Sigmoid colon (tissue), 7 donors: ENCODE measurements at places on chromosomes 6 and 20. TPM values are rescaled to one million over a fixed set of nuclear protein-coding genes. Genes with fewer than 3 reads are reported as not detected.

DNA sequence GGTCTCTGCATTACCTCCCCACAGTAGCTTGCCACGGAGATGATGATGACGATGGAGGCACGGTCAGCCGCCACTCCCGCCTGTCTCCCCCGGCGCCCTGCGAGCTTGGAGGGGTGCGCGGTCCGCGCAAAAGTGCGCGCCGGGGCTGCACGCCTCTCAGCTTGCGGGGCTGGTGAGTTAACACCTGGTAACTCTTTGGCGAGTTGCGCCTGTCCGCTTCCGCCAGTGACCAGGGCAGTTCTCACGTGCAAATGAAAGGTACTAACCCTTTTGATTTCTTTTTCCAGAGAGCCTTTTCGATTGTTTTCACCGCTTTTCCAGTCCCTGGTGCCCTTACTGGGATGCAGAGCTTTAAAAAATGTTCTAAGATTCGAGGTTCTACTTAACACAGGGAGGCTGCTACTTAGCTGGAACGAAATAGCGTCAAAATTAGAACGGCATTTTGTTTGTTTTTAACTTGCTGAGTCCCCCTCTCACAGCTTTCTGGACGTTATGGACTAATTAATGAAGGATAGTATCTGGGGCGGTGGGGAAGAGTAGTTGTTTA is 6.2 kb downstream of the GRIK2 start:
- no peaks in the 10 kb centered on the region for H3K4me1 ChIP-seq
- no peak overlapping the region for H3K4me3 ChIP-seq
- H3K36me3 ChIP-seq: no peaks in the 10 kb centered on the region
- H3K27me3 ChIP-seq: peaks cover 75% of the 10 kb centered on the region
- H3K27ac ChIP-seq: no peak overlapping the region
- DNase-seq: no peak

DNA sequence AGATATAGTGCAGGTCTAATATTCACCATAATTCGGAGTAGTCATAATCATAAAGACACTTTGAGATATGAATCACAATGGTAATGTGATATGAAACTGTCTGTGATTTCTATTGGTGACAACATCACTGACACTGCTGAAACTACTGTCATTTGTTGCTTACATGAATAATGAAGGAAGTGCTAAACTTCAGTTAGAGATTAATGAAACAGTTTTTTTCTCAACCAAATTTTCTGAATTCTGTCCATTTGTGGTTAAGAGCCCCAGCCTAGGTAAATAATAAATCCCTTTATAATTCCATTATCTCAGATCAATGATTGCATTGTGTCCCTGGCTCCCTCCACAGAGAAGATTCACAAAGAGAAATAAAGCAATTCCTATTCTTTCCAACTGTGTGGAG is 122.6 kb downstream of the HIVEP2 start:
- no peaks in the 10 kb centered on the region for H3K27me3 ChIP-seq
- H3K36me3 ChIP-seq: no peaks in the 10 kb centered on the region
- H3K4me3 ChIP-seq: no peak overlapping the region
- no peak for DNase-seq
- no peak overlapping the region for H3K27ac ChIP-seq

DNA sequence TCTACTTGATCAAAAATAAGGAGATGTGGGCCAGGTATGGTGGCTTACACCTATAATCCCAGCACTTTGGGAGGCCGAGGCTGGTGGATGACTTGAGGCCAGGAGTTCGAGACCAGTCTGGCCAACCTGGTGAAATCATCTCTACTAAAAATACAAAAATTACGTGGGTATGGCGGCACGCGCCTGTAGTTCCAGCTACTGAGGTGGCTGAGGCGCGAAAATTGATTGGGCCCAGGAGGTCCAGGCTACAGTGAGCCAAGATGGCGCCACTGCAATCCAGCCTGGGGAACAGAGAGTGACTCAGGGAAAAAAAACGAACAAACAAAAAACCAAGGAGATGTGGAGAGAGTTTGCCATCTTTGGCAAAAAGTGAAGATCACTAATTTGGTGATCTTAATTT is 65.3 kb downstream of the BMP2 start:
- H3K36me3 ChIP-seq: no peaks in the 10 kb centered on the region
- DNase-seq: no peak
- no peak overlapping the region for H3K27ac ChIP-seq
- H3K4me3 ChIP-seq: no peak overlapping the region
- H3K4me1 ChIP-seq: no peaks in the 10 kb centered on the region

- no peak overlapping the region for H3K27ac ChIP-seq
- no peak for DNase-seq
- no peaks in the 10 kb centered on the region for H3K36me3 ChIP-seq
- no peaks in the 10 kb centered on the region for H3K4me1 ChIP-seq
- no peak overlapping the region for H3K4me3 ChIP-seq
- H3K27me3 ChIP-seq: no peaks in the 10 kb centered on the region
These were observed 108.9 kb downstream of the VEGFA start for GRCh38 chr6:43878823-43879495.

- no peak overlapping the region for H3K27ac ChIP-seq
- H3K36me3 ChIP-seq: no peaks in the 10 kb centered on the region
- no peak for DNase-seq
- no peaks in the 10 kb centered on the region for H3K27me3 ChIP-seq
- H3K4me3 ChIP-seq: no peak overlapping the region
These were observed 50.9 kb upstream of the DUSP22 start for GRCh38 chr6:241336-241865.

- H3K36me3 ChIP-seq: no peaks in the 10 kb centered on the region
- no peaks in the 10 kb centered on the region for H3K27me3 ChIP-seq
- H3K4me1 ChIP-seq: no peaks in the 10 kb centered on the region
- H3K4me3 ChIP-seq: no peak overlapping the region
These were observed 289.2 kb upstream of the RNF24 start for GRCh38 chr20:4304601-4305000.

Gene CGAS
- 5.8 TPM for total RNA-seq

Gene GJA1
- 16.9 TPM for total RNA-seq

Gene SYNDIG1
- total RNA-seq: not detected

DNA sequence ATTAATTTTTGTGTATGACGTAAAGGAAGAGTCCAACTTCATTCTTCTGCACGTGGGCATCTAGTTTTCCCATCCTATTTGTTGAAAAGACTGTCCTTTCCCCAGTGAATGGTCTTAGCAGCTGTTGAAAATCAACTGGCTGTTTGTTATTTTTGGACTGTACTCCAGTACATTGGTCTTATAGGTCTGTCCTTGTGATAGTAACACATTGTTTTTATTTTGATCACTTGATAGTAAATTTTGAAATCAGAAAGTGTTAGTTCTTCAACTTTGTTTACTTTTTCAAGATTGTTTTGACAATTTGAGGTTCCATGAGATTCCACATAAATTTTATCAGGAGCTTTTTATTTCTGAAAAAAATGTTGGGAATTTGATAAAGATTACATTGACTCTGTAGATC is 280.2 kb upstream of the FOXQ1 start:
- H3K4me3 ChIP-seq: no peak overlapping the region
- no peaks in the 10 kb centered on the region for H3K4me1 ChIP-seq
- H3K27ac ChIP-seq: no peak overlapping the region

- no peak overlapping the region for H3K27ac ChIP-seq
- H3K4me3 ChIP-seq: no peak overlapping the region
- H3K27me3 ChIP-seq: no peaks in the 10 kb centered on the region
- no peaks in the 10 kb centered on the region for H3K36me3 ChIP-seq
- no peaks in the 10 kb centered on the region for H3K4me1 ChIP-seq
These were observed 205.2 kb upstream of the CEP162 start for GRCh38 chr6:84432619-84433018.

- peaks cover 24% of the 10 kb centered on the region for H3K36me3 ChIP-seq
- peak overlapping the region; percentile 6 for H3K27ac ChIP-seq
- H3K27me3 ChIP-seq: no peaks in the 10 kb centered on the region
- DNase-seq: no peak
- peaks cover 22% of the 10 kb centered on the region for H3K4me1 ChIP-seq
- peak overlapping the region; percentile 85 for H3K4me3 ChIP-seq
These were observed 2.0 kb downstream of the OGFRL1 start for GRCh38 chr6:71290611-71291010.

- DNase-seq: no peak
- H3K27ac ChIP-seq: peak overlapping the region; percentile 62
- H3K4me1 ChIP-seq: peaks cover 6% of the 10 kb centered on the region
- no peaks in the 10 kb centered on the region for H3K27me3 ChIP-seq
These were observed 259.2 kb downstream of the ADGB start for GRCh38 chr6:146857980-146858347.

DNA sequence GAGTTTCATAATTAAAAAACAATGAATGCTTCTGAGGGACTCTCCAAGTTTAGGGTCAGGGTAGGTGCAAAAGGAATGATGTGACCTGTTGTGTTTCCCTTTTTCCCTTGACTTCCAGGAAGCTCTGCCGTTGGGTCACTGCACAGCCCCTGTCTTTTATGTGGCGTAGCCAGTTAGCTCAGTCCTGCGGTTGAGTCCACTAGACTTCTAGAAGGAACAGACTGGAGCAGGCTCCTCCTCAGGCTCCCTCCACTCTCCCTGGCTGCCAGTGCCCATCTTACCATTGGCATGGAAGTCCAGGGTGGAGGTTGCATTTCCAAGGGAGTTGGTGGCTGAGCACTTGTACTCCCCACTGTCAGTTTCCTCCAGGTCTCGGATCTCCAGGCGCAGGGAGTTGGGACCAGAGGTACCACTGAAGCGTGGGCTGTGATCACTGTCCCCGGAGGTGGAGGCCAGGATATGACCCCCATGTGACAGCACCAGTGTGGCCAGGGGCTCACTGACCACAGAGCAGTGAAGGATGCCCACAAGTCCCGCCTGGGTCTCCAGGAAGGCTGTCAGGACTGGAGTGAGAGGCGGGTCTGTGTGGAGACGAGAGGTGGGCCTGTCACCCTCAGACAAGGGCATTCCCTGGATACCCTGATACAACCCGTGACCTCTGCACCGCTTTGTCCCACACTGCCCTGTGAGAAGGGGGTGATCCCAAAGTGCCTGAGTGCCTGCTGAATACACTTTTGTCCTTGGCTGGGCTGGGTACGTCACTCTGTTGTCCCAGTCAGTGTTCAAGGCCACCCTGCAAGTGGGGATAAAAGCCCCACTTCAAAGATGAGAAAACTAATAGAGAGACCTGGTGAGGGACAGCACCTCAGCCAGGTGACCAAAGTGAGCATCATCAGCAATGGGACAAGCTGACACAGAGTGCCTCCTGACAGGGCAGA is 11.1 kb downstream of the SIGLEC1 start:
- DNase-seq: no peak
- H3K36me3 ChIP-seq: no peaks in the 10 kb centered on the region
- H3K27me3 ChIP-seq: no peaks in the 10 kb centered on the region
- H3K4me1 ChIP-seq: no peaks in the 10 kb centered on the region

- peaks cover 95% of the 10 kb centered on the region for H3K4me1 ChIP-seq
- H3K36me3 ChIP-seq: peaks cover 28% of the 10 kb centered on the region
- peak overlapping the region; percentile 86 for H3K27ac ChIP-seq
- H3K27me3 ChIP-seq: no peaks in the 10 kb centered on the region
- DNase-seq: peak; percentile 77
These were observed 41.8 kb downstream of the DSTN start for GRCh38 chr20:17611540-17612286.

GRCh38 chr20:16761305-16761829 is 13.2 kb downstream of the OTOR start:
- H3K27ac ChIP-seq: no peak overlapping the region
- no peak overlapping the region for H3K4me3 ChIP-seq
- no peak for DNase-seq
- H3K27me3 ChIP-seq: no peaks in the 10 kb centered on the region
- H3K4me1 ChIP-seq: no peaks in the 10 kb centered on the region

DNA sequence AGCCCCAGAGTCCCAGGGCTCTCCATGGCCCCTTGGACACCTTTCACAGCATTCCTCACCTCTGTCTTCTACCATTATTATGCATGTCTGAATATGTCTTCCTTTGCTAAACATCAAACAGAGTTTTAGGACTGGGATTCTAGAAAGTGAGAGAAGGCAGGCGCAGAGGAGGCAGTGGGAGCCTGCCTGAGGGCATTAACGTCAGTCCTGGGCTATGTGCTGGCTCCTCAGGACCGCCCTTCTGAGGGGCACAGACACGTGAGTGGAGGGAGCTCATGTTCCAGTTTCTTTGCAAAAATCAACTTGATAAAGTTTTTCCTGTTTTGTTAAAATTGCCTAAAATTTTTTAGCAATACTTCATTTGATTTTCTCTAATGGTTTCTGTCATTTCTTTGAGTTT is 38.0 kb downstream of the C6orf15 start:
- no peak overlapping the region for H3K4me3 ChIP-seq
- no peak for DNase-seq
- no peak overlapping the region for H3K27ac ChIP-seq

Gene LY86
- 2.7 TPM for total RNA-seq

Gene BANF2
- total RNA-seq: not detected

Gene C20orf204
- total RNA-seq: 0.41 TPM

DNA sequence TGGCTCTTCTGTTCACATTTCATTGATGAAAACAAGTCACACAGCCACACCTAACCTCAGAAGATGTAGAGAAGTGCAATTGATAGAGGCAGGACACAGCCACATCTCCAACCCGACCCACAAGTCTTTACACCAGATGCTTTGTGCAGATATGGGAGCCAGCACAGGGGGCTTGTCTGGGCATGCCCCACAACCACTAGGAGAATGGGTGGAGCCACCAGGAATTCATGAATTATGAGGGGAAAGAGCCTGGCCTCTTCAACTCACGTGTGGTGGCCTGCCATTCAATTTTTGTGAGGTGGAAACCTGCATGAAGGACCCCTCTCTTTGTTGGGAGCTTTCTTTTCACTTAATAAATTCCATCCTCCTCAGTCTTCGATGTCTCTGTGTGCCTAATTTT is 79.1 kb downstream of the OGFRL1 start:
- H3K27ac ChIP-seq: no peak overlapping the region
- no peak for DNase-seq
- peaks cover 25% of the 10 kb centered on the region for H3K4me1 ChIP-seq
- H3K36me3 ChIP-seq: no peaks in the 10 kb centered on the region

GRCh38 chr6:48476257-48476656 is 365.3 kb upstream of the PTCHD4 start:
- H3K27ac ChIP-seq: no peak overlapping the region
- H3K4me1 ChIP-seq: no peaks in the 10 kb centered on the region
- H3K36me3 ChIP-seq: no peaks in the 10 kb centered on the region
- no peaks in the 10 kb centered on the region for H3K27me3 ChIP-seq
- no peak for DNase-seq

Gene HLA-G
- not detected for total RNA-seq

- no peak overlapping the region for H3K4me3 ChIP-seq
- H3K27ac ChIP-seq: no peak overlapping the region
- DNase-seq: no peak
- no peaks in the 10 kb centered on the region for H3K36me3 ChIP-seq
- H3K27me3 ChIP-seq: no peaks in the 10 kb centered on the region
These were observed 220.7 kb upstream of the NOX3 start for GRCh38 chr6:155676346-155676745.

Gene ELOVL2
- total RNA-seq: 0.16 TPM
